CD4-positive, alpha-beta T cell treated with Interleukin-15 for 4 hours (primary cell): ENCODE measurements at places on chromosomes 1 and 21.
A peak's percentile ranks its signal among the peaks of the same experiment; 100 is the strongest.

- DNase-seq = no peak
These were observed 161.5 kb upstream of the ESRRG start for GRCh38 chr1:216884614-216885229.

- no peak for DNase-seq
These were observed 235.4 kb upstream of the SNX7 start for GRCh38 chr1:98426092-98426491.

GRCh38 chr1:222624214-222624613, 6.3 kb downstream of the MIA3 start:
- DNase-seq = no peak

GRCh38 chr1:31768939-31769704, 5.0 kb upstream of the ADGRB2 start:
- DNase-seq = no peak

GRCh38 chr21:42324896-42325295, 9.7 kb upstream of the TFF3 start:
- no peak for DNase-seq

GRCh38 chr1:184218458-184219075, 167.0 kb downstream of the TSEN15 start:
- no peak for DNase-seq

DNA sequence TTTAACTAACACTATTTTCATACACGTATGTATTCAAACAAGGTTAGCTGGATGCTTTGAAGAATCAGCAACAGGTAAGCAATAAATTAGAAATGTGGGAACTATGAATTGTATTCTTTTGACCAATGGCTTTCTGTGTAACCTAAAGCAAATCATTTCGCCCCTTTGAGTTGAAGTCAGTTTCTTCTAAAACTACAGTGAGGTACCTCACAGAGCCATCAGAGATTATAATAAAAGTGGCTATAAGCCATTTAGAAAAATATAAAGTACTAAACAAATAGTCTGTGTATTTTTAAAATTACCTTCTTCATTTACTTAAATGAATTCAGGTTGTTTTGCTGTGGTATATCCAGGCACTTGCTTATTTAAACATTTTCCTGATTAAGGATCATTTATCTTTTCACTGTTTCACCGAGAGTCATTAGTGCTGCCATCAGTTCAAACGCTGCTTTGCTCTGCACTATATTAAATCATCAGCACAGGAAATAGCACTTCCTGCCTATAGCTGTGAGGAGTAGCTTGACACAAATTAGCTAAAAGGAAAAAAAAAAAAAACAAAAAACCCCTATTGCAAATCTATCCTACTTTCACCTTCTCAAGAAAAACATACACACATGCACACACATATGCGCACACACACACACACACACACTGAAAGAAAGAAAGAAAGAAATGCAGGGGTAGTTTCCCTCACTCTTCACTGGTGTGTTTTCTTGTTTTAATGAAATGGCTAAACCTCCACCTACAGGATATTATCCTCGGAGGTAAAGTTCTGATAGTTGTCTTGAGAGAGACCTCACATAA, 39.8 kb upstream of the C1orf105 start:
- peak; percentile 67 for DNase-seq

DNA sequence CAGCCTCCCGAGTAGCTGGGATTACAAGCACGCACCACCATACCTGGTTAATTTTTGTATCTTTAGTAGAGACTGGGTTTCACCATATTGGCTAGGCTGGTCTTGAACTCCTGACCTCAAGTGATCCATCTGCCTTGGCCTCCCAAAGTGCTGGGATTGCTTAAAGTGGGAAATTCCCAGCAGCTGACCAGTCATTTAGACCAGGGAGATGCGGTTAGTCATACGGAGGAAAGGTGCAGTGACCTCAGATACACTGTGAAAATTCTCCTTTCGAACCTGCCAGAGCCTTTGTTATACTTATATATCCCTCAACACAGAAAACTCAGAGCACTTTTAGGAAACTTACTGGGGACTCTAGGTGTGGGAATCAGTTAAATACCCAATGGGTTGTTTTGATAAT, 39.6 kb downstream of the MAP10 start:
- no peak for DNase-seq

DNA sequence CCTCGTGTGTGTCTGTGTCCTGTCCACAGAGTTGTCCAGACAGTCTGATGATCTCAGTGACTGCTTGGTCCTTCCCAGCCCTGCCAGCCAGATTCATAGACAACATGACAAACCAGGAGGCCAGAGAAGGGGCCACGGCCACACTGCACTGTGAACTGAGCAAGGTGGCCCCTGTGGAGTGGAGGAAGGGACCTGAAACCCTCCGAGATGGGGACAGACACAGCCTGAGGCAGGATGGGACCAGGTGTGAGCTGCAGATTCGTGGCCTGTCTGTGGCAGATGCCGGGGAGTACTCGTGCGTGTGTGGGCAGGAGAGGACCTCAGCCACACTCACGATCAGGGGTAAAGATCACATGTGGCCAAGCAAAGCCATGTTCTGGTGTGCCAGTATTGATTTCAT, 96.4 kb downstream of the OBSCN start:
- no peak for DNase-seq

GRCh38 chr1:156705918-156706656, 704 bp upstream of the CRABP2 start:
- DNase-seq = peak; percentile 54

GRCh38 chr1:156560585-156561163, 11.7 kb downstream of the IQGAP3 start:
- no peak for DNase-seq

- DNase-seq = no peak
These were observed 57.5 kb upstream of the IL12RB2 start for GRCh38 chr1:67250051-67250653.

DNA sequence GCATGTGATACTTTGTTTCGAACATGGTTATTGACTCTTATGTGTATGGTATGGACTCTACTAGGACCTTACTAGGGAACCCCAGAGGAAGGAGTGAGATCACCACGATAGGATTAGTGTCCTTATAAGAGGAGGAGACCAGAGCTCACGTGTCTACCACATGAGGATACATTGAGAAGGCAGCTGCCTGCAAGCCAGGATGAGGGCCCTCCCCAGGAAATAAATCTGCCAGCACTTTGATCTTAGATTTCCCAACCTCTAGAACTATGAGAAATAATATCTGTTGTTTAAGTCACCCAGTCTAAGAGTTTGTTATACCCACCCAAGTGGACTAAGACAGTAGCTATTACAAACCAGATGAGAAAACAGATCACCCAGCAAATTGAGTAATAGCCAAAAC, 559.3 kb upstream of the USP24 start:
- no peak for DNase-seq

DNA sequence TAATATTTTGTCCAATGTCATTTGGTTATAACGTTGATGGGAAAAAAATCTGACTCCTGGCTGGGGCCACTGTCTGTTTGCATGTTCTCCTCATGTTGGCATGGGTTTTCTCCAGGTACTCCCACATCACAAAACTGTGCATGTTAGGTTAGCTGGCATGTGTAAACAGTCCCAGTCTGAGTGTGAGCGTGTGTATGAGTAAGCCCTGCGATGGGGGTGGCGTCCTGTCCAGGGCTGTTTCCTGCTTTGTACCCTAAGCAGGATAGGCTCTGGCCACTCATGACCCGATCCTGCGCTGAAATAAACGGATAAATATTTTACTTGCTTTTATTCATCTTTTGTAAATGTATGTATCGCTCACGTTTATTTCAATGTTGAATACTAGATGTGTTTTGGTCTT, 13.5 kb downstream of the EFCAB14 start:
- DNase-seq = no peak

GRCh38 chr1:202565890-202566602, 144.2 kb downstream of the SYT2 start:
- DNase-seq = no peak

DNA sequence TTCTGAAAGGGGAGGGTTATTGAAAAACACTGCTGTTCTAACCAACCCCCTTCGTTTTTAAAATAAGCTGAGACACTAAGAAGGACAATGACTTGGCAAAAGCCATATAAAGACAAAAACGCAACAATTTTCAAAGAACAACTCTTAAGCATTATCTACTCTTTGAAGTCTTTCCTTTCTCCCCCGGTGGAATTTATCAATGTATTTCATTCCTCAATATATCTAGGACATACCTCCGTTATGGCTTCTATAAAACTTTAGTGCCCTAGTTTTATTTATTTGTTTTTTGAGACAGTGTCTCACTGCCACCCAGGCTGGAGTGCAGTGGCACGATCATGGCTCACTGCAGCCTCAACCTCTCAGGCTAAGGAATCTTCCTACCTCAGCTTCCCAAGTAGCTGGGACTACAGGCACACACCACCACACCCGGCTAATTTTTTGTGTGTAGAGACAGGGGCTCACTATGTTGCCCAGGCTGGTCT, 3.2 kb downstream of the NRDC start:
- no peak for DNase-seq

- DNase-seq = no peak
These were observed 13.4 kb downstream of the PAX7 start for GRCh38 chr1:18644013-18644399.

DNA sequence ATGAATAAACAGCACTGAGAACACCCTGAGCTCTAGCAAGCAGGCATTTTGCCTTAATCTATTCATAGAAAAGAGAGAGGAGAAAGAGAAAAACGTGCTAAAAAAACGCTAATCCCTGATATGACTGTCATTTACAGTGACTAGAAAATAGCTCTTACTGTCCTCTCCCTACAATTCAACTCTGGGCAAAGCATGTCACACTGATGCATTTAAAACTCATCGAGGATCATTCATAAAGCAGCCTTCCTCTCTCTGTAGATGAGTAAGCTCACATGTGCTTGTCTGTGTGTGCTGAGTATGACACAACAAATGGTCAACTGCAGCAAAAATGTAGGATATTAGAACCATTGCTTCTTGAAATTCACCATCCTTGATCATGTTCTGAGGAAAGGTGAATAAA, 109.0 kb downstream of the SGIP1 start:
- DNase-seq = no peak

- no peak for DNase-seq
These were observed 289.4 kb upstream of the ESRRG start for GRCh38 chr1:217012659-217013058.

DNA sequence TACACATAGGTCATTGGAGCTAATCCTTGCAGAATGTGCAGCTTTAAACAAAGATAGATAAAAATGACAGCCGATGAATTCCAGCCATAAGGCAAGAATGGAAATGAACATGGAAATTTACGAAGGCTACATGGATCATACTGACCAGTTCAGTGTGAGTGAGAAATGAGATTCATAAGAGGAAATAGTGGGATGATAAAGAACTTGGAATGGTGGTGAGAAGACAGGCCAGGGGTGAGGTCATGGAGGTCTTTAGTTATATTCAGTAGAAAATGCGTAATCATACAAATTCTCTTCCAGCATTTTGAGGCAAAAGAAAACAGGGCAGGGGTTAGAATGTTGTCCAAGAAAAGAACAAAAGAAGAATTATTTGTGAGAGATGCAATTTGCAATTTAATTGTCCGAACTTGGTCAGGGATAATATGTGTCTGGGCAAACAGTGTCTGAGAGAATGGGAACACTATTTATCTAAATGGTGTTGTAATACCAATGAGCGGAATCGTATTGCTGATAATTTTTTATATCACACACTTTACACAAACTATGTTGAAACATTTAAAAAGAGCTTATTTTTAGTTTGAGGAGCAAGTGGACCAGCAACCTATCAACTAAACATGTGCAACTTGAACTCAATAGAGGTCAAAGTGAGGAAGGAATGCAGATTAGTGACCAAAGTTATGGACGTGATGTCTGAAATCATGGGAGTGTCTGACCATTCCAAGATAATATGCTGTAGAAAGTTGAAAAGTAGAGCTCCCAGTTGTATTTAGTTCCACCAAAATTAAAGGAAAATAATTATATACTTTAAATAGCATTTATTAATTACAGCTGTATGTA, 739.0 kb upstream of the NCAM2 start:
- DNase-seq = no peak

- DNase-seq = no peak
These were observed 156.2 kb downstream of the TPR start for GRCh38 chr1:186218654-186219352.

DNA sequence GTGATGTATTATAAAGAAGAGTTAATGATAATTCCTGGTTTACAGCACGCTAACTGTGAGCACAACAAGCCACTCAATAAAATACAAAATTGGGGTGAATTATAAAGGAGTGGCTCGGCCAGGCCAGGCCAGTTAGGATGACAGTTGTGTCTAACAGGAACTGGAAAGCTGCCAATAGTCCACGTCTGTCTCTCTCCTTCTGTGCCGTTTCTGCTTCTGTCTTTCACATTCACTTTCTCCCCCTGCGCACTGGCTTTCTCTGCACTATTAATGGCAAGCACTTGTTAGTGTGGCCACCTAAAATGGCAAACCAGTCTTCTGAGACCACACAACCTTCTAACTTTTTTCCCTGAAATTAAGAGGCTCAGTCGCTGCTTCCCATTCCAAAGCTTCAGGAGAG, 394.3 kb downstream of the NTNG1 start:
- DNase-seq = no peak

GRCh38 chr1:222390181-222390580, 157.7 kb downstream of the HHIPL2 start:
- no peak for DNase-seq

DNA sequence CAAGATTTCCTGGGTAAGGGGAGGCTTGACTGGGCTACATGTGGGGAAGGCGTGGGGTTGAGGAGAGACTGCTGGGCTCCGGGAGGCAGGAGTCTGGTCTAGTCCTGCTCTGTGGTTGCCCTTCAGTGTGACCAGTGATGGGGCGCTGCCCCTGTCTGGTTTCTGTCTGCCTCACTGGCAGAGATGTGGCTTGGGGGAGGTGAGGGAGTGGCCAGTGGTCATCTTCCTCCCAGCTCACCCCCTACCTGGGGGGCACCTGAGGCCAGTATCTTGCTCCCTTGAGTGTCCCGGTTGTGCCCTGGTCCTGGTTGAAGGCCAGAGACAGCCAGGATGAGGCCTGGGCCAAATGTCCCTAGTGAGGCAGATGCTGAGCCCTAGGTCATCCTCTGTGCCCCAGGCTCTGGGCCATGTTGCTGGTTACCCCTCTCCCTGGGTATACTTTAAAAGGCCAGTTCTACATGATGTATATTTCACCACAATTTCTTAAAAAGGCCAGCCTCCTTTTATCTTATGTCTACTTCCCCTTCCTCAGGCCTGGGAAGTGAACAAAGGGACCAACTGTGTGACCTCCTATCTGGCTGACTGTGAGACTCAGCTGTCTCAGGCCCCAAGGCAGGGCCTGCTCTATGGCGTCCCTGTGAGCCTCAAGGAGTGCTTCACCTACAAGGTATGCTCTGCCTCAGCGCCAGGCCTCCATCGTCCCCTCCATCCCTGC, 10.5 kb downstream of the FAAH start:
- no peak for DNase-seq

- DNase-seq = no peak
These were observed 85.1 kb upstream of the TTC34 start for GRCh38 chr1:2886631-2887030.

GRCh38 chr1:244187310-244187709, 136.2 kb downstream of the ZBTB18 start:
- DNase-seq = no peak

- DNase-seq = no peak
These were observed 12.7 kb upstream of the IKBKE start for GRCh38 chr1:206457408-206458120.

GRCh38 chr1:97636941-97637340, 283.9 kb downstream of the DPYD start:
- DNase-seq = no peak

- no peak for DNase-seq
These were observed 26.6 kb downstream of the ZBTB8OS start for GRCh38 chr1:32623775-32624174.
